AG08396 (cell line): ENCODE measurements at places on chromosomes 4 and X.
A peak's percentile ranks its signal among the peaks of the same experiment; 100 is the strongest.

- DNase-seq: no peak
These were observed 126.7 kb upstream of the VCX2 start for GRCh38 chrX:8297766-8298165.

DNA sequence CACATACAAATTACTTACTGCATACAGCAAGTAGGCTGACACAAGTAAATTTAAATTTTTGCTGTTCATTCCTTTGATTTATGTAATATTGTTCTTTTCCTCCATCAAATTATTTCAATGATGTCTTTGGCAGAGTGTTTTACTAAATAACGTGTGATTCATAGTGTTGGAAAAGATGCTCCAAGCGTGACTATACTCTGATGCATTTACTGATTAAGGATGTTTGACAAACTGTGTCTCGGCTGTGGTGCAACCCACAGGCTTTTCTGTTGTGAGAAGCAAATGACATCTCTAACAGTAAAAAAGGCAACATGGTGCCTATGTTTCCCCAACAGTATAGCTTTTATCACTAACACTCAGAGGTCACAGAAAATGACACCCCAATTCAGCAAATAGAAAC lies 540.9 kb downstream of the PPP4R3C start:
- no peak for DNase-seq

DNA sequence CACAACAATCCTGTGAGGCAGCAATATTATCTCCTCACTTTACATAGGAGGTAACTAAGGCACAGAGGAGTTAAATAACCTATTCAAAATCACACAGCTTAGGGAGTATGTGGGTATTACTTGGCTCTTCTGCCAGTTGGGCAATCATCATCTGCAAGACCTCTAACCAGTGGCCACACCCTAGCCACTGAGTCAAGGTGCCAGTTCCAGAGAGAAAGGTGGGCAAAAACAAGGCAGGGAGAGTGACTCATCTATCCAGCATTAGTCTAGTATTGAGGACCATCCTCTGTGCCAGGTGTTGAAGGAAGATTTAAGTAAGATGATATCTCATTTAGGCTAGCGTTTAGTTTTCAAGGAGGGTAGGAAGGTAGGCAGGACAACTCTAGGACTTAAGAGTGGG lies 113.9 kb upstream of the EOLA2 start:
- no peak for DNase-seq

DNA sequence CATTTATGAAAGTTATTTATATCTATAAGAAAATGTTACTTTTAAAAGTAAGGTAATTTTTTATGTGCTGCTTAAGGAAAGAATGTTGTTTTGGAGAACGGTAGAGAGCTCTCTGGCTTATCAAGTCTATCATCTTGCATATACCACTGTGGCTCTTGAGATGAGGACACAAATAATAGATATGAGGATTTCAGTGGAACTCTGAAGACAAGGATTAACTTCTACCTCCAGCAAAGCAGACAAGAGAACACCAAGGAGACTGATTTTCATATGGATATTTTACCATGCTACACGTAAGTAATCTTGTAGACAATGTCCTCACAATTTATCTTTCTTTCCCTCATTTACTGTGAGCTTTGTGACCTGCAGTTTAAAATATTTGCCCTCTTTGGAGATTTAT lies 557.5 kb upstream of the NDST4 start:
- no peak for DNase-seq

GRCh38 chr4:48439988-48440387 lies 43.2 kb upstream of the SLC10A4 start:
- DNase-seq: no peak

DNA sequence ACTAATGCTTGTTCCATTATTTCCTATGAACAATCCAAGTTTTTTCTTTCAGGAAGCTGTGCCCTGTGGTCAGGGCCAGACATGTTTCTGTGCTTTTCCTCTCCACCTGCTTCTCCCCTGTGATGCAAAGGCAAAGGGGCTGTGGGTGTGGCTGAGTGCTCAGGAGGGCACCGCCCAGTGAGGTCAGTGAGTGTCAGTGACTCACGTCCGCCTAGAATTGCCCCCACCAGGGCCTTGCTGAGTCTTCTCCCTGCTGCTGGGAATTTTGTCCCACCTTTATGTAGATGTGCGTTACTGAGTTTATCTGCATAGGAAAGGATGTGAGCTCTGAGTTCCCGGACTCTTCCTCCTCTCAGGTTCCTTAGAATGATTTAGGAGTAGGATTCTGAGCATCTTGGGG lies 283.2 kb downstream of the DCHS2 start:
- no peak for DNase-seq

GRCh38 chr4:118173956-118174725 lies 139.9 kb downstream of the NDST3 start:
- DNase-seq: peak; percentile 53

DNA sequence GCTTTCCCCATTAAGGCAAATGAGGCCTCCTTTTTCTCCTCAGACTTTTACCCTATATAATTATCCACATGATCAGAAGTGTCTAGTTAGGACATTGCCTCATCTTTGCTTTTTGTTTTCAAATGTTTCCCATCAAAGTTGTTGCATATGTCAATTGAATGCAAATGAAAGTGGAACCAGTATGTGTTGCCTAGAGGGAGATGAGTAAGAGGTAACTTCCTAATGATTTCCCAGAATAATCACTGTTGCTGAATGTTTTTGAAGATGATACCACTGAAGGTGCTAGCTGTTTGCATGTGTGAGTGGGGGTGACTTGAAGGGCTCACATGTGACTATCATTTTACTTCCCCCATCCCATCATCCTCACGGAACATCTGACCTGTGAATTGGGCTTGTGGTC lies 33.9 kb downstream of the PAK3 start:
- no peak for DNase-seq

GRCh38 chrX:31036895-31037294 lies 34.9 kb downstream of the FTHL17 start:
- DNase-seq: peak; percentile 43

DNA sequence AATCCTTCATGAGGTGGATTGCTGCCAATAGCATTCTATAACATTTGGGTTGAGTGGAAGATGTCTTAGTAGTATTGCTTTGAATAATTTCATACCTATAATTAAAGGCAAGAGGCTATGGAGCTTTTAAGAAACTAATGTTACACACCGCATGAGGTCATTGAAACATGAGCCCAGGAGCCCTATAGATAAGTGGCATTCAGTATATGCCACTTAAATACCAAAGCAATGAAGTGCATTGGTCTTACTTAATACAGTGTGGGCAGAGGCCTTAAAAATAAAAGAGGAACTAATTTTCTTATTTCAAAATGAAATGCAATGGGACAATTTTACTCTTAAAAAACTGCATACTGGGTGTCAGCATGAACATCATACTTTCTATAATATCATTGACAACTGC lies 47.5 kb downstream of the SPATA18 start:
- no peak for DNase-seq

DNA sequence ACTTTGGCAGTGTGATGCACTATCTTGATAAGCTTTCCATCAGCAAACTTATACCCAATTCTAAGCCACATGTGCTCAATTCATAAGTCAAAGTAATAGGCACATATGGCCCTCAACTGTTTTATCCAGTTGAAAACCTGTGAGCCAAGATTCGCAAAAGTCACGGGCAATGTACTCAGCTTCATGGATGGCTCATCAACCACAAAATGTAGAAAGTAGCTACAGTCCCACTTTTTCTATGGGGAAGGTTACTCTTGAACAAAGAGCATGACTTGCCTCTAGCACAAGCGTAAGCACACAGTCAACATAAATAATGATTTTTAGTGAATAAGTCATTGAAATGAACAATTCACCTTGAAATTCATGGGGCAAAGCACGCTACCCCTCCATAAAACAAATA lies 25.1 kb upstream of the DDX53 start:
- DNase-seq: peak; percentile 12

DNA sequence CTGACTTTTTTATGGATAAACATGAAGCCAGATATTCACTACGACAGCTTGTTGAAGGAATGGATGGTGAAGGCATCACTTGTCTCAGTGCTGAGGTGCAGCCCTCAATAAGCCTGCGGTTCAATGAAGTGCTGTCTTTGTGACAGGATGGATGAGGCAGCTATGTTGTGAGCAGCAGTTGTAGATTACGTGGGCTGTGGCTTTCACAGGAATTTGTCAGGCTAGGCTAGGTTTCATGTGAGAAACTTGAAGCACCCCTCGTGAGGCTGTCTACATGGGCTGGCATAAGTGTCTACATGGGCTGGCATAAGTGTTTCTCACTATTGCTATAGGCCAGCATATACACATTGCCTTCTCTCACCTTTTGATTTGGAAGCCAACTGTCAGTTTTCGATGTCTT lies 1050.0 kb downstream of the ADGRL3 start:
- no peak for DNase-seq

GRCh38 chr4:140666889-140667614 lies 89.1 kb downstream of the TBC1D9 start:
- DNase-seq: no peak

GRCh38 chr4:71110499-71110898 lies 117.0 kb downstream of the DCK start:
- DNase-seq: no peak

DNA sequence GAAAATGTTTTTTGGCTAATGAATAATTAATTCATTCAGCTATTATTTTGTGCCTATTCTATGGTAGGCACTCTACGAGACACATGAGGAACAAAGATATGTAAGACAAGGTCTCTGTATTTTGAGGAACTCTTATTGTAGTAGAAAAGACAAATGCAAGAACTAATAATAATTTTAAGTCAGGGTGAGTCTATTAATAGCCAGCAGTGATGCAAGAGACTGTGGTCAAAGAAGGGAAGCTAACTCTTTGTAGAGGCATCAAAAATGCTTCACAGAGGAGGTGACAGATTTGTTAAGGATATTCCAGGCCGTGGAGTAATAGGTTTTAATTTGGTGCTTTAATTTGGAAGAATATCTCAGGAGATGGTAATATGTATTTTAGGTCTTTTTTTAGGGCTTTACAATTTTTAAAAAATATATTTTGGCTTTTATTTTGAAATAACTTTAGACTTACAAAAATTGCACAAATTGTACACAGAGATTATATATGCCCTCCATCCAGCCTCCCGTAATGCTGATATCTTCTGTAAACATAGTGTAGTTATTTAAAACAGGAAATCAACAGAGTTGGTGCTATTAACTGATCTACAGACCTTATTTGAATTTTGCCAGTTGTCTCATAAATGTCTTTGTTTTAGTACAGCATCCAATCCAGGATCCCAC lies 48.1 kb downstream of the DCLK2 start:
- DNase-seq: peak; percentile 26

DNA sequence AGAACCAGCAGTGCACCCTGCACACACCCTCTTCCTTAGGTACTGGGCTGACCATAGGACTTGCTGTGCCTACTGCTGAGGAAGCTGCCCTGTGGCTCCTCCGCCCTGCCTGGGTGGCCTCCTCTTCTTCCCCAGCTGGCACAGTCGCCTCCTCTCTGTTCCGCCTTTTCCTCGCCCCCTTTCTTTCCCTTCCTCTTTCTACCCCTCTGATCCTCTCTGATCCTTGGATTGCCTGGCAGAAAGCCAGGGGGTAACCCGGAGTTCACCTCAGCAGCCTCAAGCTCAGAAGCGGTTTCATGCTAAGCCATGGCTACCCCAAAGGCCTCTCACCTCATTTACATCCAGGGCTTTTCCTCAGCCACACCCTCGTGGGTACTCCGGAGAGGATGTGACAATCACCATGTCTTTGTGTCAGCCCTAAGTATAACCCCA lies 136.2 kb downstream of the SMIM20 start:
- DNase-seq: no peak

DNA sequence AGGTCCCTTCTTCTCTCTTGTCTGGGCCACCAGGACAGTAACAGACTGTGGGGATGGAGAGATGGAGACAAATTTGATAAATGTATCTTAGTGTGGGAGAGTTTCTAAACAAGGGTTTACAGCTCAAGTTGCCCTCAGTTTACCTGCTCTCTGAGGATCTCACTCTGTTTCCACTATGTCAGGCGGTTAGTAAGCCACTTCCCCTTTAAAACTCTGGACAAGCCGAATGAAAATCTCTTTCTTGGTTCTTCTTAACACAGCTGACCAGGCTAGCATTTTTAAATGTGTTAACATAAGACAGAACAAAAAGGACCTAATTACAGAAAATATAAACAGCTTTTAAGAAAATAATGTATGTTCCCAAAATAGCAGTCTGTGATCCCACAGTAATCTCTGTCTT lies 2.9 kb upstream of the SCARB2 start:
- no peak for DNase-seq

DNA sequence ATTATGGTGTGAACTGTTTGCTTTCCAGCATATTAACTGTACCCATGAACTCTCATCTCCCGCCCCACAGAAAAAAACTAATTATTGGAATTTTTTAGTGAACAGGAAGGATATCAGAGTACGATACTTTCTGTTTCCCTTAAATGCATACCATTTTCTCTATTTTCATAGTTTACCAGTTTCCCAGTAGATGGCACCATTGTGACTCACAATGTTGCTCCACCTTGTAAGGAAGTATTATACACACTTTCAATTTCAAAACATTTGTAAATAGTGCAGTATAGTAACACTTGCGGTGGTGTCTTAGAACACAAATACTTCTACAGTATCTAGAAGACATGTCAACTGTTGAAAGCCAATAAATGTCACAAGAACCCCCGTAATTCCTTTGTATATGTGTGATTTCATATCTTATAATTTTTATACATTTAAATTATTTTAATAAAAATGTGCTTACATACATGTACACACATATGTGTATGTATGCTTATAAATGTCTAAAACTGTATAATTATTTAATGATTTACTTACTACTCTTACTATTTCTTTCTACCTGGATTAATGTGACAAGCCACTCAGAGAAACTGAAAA lies 167.3 kb downstream of the SLIT2 start:
- DNase-seq: peak; percentile 28

DNA sequence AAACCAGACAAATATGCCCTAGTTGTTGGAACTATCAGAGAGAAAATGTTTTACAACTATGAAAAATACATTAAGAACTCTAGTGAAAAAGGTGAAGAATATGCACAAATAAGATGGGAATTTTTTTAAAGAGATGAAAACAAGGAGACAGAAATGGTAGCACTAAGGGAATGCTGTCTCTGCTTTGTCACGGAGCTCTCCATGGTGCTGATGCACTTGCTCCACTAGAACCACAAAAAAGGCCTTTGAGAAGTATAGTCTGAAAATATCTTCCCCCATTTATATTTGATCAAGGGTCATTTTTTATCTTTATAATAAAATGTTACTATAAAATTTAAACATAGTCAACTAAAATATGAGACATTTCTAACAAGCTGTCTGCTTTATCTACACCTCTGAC lies 1655.5 kb upstream of the AGA start:
- no peak for DNase-seq

- peak; percentile 35 for DNase-seq
These were observed 187.7 kb upstream of the NUDT10 start for GRCh38 chrX:51144828-51145442.

DNA sequence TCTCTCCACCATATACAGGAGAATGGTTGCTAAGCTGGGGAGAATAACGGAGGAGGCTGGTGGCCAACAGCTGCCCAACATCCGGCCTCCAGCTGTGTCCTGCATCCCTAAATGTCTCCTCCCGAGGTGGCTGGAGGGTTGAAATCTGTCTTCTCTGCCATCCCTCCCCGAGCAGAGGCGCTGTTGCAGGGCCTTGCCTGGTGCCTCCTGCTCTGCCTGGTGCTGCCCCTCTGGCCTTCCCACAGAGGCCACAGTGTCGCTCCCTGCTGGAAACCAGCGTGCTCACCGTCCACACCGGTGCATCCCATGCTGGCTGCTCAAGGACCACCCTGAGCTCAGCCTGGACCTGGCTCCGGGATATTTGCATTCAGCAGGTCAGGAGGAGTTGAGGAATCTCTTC lies 115.2 kb downstream of the ENPP6 start:
- DNase-seq: no peak

GRCh38 chr4:156596026-156596425 lies 375.6 kb downstream of the PDGFC start:
- DNase-seq: no peak

GRCh38 chrX:1734806-1735205 lies 119.9 kb downstream of the ASMT start:
- DNase-seq: no peak
